ENCODE measurements at places on chromosomes 6 and 20.

GRCh38 chr20:4635781-4636180 is 85.9 kb upstream of the PRND start:
- H3K4me3 ChIP-seq = no peak overlapping the region
- no peak for DNase-seq
- peaks cover 4% of the 10 kb centered on the region for H3K27me3 ChIP-seq
- no peaks in the 10 kb centered on the region for H3K36me3 ChIP-seq

GRCh38 chr6:153698001-153698400 is 341.0 kb upstream of the OPRM1 start:
- no peaks in the 10 kb centered on the region for H3K36me3 ChIP-seq
- no peak overlapping the region for H3K27ac ChIP-seq
- H3K4me1 ChIP-seq = no peaks in the 10 kb centered on the region
- no peaks in the 10 kb centered on the region for H3K27me3 ChIP-seq

- no peaks in the 10 kb centered on the region for H3K4me1 ChIP-seq
- no peak for DNase-seq
- no peak overlapping the region for H3K27ac ChIP-seq
- no peaks in the 10 kb centered on the region for H3K36me3 ChIP-seq
Observed at GRCh38 chr6:154916857-154917256, 78.3 kb upstream of the TIAM2 start.

DNA sequence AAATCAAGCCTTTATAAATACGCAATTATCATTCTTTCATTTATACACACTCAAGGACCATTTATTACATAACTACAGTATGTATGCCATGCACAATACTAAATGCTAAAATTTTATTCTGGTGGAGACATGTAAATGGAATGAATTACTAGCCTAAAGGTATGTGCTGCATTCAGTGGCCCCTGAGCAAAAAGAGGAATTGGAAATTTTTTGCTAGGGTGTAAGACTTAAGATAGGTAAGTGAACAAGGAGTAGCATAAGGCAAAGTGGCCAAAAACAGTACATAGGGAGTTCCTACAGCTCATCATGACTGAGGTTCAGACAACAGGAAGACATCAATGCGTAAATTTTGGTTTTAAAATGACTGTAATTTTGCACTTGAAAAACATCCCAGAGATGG is 2.3 kb upstream of the MTFR2 start:
- H3K4me3 ChIP-seq = no peak overlapping the region
- H3K27ac ChIP-seq = no peak overlapping the region
- no peaks in the 10 kb centered on the region for H3K27me3 ChIP-seq
- DNase-seq = no peak
